Activated CD8-positive, alpha-beta memory T cell treated with anti-CD3 and anti-CD28 coated beads for 24 hours (primary cell): ENCODE measurements at places on chromosomes 4 and X.

GRCh38 chr4:113106108-113106507 is 56.7 kb downstream of the ANK2 start:
- no peak for DNase-seq

DNA sequence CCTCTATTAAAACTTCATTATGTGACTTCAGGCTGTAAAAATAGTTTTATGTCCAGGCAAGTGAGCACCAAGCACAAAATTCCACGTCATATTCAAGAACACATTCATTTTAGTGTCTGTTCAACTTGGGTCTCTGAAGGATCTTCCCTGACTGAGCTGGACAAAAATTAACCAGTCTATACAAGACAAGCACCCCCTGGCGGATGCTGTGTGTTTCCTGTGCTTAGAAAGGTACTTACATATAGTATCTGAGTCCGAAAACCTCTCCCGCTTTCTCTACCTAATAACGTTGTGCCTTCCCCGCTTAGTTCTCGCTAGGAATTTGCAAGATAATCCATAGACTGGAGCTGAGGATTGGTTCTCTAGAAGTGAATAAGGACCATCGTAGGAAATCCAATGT is 2214.5 kb upstream of the TENM3 start:
- DNase-seq: no peak

- peak; percentile 78 for DNase-seq
These were observed 25.9 kb downstream of the HOPX start for GRCh38 chr4:56655209-56655626.

DNA sequence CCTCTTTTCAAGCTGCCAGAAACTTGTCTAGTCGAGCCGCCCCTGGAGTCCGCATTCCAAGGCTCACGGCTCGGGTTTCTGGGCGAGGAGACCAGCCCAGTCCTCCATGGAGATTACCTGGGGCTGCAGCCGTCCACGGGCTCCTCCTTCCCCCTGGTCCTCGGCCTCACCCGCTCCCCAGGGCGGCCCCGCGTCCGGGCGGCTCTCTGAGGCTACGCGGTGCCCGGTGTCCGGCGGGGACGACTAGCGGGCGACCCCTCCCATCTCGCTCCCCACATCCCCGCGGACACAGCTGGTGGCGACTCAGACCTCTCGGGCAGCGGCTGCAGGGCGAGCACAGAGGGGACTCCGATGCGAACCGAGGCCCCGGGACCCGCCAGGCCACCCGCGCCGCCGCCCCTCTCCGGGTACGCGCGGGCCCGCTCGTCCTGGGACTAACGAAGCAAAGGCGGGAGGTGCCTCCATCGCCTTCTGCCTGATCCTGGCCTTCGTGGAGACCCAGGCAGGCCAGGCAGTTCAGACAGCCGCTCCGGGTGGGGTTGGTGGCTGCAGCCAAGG is 159.4 kb downstream of the TRAM1L1 start:
- no peak for DNase-seq

DNA sequence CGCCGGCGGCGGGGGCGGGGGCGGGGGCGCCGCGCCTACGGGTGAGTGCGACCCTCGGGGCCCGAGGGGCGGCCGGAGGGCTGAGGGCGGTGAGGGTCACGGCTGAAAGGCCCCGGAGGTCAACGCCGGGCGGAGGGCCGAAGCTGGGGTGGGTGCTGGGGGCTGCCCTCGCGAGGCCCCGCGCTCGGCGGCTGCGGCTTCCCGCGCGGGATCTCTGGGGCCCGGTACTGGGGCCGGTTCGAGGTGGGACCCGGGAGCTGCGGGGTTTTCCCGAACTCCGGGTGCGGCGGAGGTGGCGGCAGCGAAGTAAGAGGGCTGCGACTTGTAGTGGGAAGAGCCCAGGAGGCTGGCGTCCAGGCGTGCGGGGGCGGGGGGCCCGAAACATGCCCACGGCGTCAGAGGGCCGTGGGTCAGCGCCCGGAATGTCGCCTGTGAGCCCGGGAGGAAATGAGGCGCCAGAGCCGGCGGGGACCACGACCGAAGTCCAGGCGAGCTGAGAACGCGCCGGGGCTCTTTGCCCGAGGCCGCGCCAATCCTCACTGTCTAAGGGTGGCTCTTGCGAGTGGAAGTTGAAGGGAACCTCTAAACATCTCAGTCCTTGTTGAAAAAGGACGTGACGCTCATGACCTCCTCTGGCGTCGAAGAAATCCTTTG is 407 bp downstream of the IL13RA1 start:
- no peak for DNase-seq

- DNase-seq: no peak
These were observed 133.0 kb upstream of the C1QTNF7 start for GRCh38 chr4:15294832-15295231.

DNA sequence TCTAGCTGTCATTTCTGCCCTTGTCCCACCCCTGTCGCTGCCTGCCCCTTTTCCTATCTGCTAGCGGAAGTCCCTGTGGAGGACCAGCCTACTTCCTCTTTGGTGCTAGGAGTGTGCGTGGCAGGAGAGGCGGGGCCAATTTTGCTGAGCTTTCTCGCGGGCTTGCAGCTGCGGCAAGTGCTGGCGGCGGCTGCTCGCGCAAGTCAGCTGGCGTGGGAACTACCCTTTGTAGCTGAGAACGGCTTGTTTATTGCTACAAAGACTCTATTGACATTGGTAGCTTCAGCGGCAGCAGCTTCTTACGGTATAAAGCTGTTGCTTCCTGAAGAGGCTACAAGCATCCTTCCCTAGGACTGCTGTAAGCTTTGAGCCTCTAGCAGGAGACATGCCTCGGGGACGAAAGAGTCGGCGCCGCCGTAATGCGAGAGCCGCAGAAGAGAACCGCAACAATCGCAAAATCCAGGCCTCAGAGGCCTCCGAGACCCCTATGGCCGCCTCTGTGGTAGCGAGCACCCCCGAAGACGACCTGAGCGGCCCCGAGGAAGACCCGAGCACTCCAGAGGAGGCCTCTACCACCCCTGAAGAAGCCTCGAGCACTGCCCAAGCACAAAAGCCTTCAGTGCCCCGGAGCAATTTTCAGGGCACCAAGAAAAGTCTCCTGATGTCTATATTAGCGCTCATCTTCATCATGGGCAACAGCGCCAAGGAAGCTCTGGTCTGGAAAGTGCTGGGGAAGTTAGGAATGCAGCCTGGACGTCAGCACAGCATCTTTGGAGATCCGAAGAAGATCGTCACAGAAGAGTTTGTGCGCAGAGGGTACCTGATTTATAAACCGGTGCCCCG is at the start of gene MAGEH1:
Gene MAGEH1 (plus strand): TSS at position 138 of the 843 bp plus-strand sequence. CDS start 248 bp downstream, at position 386.
- peak; percentile 83 for DNase-seq

- no peak for DNase-seq
These were observed 45.2 kb downstream of the ADH5 start for GRCh38 chr4:99043346-99043745.

DNA sequence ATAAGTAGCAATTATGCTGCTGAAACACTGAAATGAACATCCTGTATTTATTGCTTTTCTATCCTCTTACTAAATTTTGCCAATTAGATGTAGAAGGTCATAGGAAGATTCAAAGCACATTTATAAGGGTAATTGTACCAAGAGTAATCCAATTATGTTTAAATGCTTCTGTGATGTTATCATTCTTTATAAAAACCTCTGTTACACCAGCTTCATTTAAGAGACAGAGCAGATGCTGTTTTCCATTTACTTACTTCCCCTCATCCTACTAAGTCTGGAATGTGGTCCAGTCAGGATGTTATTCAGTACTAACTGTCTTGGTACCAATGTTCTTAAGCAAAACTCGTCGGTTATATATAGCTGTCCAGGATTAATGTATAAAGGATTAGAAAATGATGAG is 539.6 kb downstream of the PDHA2 start:
- DNase-seq: no peak

GRCh38 chr4:102230194-102230593 is 115.1 kb downstream of the SLC39A8 start:
- no peak for DNase-seq

DNA sequence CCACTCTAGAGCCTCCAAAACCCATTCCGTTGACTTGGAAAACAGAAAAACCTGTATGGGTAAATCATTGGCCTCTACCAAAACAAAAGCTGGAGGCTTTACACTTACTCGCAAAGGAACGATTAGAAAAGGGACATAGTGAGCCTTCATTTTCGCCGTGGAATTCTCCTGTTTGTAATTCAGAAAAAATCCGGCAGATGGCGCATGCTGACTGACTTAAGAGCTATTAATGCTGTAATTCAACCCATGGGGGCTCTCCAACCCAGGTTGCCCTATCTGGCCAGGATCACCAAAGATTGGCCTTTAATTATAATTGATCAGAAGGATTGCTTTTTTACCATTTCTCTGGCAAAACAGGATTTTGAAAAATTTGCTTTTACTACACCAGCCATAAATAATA is 60.8 kb downstream of the ZNF732 start:
- DNase-seq: peak; percentile 78

DNA sequence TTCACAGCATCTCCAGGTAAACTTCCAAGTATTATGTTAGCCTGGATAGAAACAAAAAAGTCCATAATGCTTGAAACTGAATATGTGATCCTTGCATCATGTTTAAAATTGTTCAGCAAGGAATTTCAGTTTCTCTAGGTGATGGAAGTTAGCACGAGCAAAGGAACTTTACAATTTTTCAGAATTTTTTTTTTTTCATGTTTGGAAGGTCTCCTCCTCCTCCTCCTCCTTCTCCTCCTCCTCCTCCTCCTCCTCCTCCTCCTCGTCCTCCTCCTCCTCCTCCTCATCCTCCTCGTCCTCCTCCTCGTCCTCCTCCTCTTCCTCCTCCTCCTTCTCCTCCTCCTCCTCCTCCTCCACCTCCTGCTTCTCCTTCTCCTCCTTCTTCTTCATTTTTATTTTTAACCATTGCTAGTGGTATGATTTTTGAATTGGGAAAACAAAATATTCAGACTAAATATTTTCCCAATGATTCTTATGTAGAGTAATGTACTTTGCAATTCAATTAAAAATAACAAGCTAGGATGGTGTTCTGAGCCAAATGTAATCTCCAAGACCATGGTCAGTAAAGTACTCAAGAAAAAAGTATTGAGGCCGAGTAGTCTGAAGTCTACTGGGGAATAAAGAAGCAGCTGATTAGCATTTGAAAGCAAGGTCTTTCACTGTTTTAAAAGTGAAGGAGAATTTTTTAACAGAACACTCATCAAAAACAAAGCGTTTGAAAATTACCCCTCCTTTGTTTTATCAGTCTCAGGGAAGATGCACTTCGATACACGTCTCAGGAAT is 420.9 kb upstream of the ATOH1 start:
- no peak for DNase-seq

DNA sequence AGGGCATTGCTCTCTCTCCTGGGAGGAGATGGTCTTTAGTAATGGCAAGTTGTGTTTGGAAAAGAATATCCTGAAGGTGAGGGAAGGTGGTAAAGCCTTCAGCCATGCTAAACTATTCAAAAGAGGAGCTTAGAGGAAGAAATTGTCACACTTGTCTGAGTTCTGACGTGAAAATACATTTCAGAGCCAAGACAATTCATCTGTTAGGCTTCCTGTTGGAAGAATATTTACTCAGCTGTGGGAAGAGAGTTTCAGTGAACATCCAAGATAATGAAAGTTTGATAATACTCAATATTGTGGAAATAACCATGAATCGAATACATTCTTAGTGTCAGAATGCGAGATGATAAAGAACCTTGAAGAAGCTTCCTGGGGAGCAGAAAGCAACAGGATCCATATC is 143.3 kb downstream of the GPAT3 start:
- DNase-seq: no peak

- DNase-seq: no peak
These were observed 260.9 kb downstream of the SLC7A11 start for GRCh38 chr4:137981277-137981676.

DNA sequence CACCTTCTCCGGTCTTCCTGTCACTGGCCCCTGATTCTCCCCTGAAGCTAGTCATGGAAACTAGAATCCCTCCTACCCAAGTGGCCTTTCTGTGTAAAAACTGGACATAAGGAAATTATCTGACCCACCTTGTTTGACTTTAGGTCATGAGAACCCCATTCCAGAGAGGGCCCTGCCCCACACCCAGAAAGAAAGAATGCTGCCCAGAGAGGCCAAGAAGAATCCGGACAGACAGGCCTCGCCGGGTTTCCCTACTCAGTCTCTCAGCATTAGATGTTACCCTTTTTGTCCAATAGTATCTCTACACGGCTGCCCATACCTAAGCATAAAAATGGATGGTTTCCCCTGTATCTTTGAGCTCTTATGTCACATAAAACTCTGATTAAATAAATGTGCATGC is 83.3 kb upstream of the HELT start:
- DNase-seq: no peak

DNA sequence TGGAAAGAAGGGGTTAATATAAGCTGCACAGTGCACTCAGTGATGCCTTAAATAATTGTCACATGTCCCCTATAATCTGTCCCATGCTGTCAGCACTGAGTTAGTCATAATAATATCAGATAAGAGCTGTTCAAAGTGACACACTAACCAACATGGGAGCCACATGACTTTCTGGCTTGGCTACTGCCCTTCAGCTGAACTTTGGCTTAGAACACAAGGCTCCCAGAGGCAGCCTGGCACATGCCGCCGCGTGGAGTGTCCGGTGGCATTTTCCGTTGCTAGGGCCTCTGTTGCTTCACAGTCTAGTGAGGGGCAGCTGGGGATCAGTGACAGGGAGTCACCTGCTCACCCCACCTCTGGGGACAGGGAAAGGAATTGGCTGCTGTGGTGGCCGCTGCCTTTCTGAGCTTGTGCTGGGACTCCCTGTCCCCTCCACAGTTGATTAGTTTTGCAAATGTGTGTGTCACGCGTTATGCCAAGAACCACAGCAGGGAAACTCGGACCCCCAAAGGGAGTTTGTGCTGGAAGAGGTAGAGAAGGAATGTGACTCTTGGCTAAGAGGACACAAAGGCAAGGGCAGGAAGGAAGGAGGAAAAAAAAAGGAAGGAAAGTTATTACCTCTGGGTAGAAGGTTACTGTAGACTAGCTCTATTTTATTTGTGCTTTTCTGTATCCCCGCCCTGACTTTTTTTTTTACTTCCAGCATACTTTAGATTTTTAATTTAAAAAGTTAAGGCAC is 41.1 kb upstream of the PPARGC1A start:
- DNase-seq: no peak

DNA sequence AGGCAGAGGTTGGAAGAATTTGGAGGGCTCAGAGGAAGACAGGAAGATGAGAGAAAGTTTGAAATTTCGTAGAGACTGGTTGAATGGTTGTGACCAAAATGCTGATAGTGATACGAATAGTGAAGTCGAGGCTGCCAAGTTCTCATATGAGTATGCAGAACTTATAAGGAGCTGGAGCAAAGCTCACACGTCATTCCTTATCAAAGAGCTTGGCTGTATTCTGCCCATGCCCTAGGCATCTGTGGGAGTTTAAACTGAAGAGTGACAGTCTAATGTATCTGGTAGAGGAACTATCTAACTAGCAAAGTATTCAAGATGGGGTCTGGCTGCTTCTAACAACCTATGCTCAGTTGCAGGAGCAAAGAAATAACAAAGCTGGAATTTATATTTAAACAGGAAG is 102.1 kb downstream of the PCDH18 start:
- no peak for DNase-seq

DNA sequence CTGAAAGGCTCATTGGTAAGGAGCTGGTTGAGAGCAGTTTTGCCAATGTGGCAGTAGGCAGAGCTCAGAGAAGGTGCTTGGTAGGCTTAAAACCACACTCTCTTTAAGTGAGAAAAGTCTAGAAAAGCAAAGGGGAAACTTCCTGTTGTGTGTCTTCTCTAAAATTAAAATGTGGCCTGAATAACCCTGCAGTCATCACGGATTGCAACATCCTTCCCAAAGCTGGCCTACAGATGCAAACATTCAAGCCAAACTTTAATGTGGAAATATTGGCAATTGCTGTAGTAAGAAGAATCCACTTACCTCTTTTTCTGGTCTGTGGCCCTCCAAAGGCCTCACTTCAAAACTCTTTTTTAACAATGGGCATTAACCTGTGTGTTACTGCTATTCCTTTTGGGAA is 348.5 kb downstream of the OPHN1 start:
- DNase-seq: no peak
